ENCODE measurements at places on chromosomes 7 and 10.

- peak; percentile 68 for DNase-seq
These were observed 1139.4 kb downstream of the XPNPEP1 start for GRCh38 chr10:108783897-108784296.

DNA sequence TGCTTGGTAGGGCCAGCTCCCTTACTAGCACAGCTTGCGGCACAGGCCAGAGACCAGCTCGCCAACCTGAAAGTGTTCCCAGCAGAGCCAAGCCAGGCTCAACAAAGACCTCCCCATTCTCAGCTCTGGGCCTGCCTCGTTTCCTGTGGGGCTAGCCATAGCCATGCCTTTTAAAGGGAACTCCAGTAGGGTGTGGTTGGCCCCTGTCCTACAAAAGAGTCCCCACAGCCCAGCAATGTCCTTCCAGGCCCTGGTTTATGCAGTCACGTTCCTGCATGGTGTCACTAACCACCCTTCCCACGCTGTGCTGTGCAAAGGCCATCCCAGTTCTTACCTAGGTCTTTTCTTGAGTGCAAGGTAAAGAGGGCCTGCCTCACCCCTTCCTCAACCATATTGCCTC lies 87.8 kb upstream of the LRRC4 start:
- no peak for DNase-seq

DNA sequence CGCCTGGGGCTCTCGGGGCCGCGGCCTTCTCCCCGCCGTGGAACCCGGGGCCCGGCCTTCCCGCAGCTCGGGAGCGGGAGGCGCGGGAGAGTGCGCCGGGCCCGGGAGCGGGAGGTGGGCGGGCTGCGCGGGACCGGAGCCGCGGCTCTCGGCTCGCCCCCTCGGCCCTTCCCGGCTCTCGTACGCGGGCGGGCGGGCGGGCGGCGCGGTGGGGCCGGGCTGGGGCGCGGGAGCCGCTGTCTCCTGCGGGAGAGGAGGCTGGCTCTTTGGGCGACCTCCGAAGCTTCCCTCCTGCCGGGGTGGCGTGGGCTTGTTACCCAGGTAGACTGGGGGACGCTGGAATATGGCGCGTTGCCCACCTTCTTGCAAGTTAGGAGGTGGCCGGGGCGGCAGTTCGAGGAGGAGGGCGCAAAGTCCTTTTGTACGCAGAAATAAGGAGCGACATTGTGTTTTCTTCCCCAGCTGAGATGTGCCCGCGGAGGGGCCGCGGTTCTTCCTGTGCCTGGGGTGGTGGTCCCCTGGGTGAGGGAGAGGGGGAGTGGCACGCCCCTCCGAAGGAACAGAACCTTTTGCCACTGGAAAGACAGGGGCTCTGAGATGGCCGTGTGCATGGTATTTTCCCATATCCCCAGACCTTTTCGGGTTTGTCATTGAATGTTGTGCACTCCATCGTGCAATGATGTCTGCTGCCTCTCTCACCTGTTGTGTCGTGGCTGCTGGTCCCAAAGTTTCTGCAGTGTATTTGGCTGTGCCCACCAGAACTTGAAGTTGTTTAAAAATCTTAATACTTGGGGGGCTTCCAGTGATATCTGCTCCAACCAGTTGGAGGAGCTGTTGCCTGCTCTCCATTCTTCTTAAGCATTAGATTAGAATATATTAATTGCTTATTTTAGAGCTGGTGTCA lies 844 bp downstream of the NRF1 start:
- DNase-seq: peak; percentile 77

GRCh38 chr7:23628370-23628769 lies 31.2 kb downstream of the CCDC126 start:
- DNase-seq: no peak

- DNase-seq: no peak
These were observed 266.5 kb downstream of the AUTS2 start for GRCh38 chr7:69864822-69865221.

GRCh38 chr7:157318015-157318706 lies 18.6 kb upstream of the DNAJB6 start:
- DNase-seq: peak; percentile 80

- no peak for DNase-seq
These were observed 22.2 kb downstream of the ARHGAP21 start for GRCh38 chr10:24701447-24701846.

DNA sequence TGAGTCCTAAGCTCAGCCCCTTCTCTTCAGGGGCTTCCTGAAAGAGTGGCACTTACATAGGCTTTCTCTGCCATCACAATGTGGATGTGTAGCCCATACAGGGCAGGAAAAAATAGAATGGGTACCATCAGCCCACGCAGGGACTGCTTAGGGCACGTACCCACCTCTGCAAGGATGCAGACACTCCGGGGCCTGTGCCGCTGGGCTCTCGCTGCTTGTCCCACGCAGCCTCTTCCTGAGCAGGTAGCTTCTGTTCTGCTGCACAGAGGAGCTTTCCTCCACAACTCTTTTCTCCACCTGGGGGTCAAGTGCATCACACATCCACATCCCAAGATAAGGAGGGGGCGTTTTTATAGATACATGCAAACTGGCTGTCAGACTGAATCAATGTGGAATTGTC lies 34.3 kb downstream of the FRMPD2 start:
- no peak for DNase-seq

DNA sequence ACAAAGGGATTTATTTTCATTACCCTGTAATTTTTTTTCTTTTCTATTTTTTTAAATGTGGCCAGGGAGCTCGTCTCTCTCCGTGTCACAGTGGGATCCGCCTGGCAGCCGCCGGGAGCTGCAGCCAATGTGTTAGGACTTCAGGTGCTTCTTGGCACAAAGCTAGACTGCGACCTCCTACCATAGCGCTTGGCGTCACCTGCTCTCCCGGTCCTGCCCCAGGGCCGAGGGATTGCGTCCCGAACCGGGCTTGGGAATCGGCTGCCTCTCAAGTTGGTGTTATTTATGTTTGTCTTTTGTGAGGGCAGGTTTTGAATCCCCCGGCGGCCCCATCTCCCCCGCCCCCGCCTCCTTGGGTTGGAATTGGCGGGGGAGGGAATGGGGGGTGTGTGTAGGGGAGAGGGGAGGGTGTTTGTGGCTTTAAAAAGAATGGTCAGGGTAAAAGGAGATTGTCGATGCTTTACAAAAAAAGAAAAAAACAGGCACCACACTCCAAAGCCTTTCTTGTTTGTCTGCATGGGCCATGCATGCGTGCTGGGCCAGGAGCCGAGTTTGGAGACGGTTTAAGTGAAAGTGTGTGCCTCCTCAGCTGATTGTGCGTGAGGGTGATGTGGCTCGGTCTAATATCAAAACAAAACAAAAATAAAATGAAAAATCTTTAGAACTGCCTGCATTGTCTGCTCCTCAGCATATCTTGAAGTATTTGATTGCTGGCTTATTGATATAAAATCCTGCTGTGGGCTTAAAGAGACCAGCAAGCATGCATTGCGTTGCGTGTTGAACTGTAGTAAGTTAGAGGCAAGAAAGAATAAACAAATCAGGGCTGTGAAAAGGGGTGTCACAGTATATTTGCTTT lies 1.2 kb downstream of the PPP1R9A start:
- peak; percentile 23 for DNase-seq

DNA sequence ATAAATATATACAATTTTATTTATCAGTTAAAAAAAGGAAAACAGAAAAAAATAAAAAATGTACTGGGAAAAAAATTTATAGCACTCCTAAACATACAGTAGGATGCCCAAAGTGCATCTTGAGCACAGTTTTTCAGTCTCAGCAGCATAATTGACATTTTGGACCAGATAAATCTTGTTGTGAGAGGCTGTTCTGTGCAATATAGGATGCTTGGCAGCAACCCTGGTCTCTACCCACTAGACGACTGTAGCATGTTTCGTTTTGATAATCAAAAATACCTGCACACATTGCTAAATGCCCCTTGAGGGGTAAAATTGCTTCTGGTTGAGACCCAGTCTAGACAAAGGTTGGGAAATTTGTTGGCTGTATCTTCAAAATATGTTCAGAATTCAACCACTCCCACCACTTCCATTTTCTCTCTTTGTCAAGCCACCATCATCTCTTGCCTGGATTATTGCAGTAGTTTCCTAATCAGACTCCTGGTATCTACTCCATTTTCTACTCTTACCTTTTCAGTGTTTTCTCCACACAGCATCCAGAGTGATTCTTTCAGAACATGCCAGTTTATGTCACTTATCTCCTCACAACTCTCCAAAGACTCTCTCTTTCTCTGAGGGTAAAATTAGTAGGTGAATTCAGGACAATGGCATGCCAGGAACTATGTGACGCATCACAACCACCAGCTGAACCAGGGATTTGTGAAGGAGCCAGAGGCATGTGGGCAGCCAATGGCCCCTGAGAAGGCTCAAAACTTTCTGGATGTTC lies 91.4 kb downstream of the GPR85 start:
- no peak for DNase-seq

- DNase-seq: no peak
These were observed 94.1 kb downstream of the BMPR1A start for GRCh38 chr10:86850481-86850880.

- no peak for DNase-seq
These were observed 19.3 kb downstream of the IQCE start for GRCh38 chr7:2577914-2578680.

DNA sequence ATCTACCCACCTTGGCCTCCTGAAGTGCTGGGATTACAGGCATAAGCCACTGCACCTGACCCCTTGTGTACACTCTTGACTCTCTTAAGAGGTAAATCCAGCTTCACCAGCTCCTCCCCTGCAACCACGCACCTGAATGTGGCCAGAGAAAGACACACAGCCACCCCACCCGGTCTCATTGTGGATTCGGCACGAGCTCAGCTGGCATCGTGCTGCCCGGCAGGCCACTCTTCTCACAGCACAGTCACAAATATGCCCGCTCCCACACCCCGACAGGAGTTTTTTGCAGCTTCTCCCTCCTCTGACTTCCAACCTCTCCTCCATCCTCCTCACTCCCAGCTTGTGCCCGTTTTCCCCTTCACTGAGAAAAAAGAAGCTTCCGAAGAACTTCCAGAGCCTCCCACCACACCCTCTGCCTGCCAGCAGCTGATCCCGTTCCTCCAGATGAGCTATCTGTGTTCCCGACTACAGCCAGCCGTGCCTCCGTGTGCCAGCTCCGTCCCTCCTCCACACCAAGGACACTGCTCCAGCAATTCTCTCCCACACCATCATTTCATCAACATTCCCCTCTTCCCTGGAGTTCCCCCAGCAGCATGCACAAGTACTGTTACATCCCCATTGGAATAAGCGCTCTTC lies 8.0 kb upstream of the SMARCD3 start:
- DNase-seq: no peak

- no peak for DNase-seq
These were observed 108.7 kb upstream of the ADAM12 start for GRCh38 chr10:126496771-126497545.

DNA sequence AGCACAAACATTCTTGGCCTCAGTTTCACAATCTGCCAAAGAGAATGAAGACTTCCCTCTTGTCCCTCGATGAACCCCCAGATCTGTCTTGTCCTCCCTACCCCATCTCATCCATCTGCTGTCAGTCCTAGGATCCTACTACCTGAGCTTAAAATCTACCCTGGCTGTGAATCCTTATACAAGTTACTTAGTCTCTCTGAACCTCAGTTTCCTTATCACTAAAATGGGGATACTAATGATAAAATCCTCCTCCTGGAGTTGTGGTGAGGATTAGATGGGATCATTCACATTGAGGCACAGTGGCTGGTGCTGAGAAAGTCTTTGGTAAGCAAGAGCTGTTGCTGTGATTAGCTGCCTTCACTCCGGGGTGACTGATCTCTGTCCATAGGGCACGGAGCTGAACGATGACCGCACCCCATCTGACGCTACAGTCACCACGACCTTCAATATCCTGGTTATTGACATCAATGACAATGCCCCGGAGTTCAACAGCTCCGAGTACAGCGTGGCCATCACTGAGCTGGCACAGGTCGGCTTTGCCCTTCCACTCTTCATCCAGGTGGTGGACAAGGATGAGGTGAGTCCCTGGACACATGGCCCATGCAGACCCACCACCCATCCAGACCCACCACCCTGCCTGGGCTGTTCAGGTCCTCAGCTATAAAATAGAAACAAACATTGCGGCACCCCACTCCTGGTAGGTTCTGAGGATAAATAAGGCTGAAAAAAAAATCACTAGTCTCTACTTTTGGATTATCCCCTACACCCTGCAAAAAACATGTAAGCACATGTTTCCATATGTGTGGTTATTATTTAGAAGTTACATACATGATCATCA lies 102.5 kb downstream of the C10orf105 start:
- no peak for DNase-seq

- DNase-seq: no peak
These were observed 87.3 kb upstream of the STEAP1B start for GRCh38 chr7:22587322-22587721.

- DNase-seq: no peak
These were observed 97.5 kb upstream of the PRSS58 start for GRCh38 chr7:142355328-142355727.

DNA sequence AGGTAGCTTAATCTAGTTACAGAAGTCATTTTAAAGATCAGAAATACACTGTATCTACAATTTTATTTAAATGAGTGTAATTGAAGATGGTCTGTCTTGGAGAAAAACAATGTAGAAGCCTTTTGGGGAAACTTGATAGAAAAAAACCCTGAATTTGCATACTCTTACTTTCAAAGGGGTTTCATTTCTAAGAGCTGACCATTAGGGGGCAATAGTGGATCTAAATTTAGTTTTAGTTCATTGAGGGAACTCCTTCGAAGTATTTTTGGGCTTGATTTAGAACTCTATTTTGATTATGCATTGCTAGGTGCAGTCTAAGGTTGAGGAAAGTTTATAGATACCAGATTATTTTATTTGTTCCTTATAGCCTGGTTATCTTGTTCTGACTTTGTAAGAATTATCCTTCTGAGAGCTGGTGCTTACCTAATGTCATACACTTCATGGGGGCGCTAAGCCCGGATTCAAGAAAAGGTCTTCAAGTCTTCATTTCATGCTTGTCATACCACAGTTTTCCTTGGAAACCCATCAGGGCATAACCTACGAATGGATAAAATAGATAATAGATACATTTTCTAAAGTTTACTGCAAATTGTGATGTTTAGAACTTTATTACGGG lies 69.1 kb upstream of the MXI1 start:
- peak; percentile 28 for DNase-seq

DNA sequence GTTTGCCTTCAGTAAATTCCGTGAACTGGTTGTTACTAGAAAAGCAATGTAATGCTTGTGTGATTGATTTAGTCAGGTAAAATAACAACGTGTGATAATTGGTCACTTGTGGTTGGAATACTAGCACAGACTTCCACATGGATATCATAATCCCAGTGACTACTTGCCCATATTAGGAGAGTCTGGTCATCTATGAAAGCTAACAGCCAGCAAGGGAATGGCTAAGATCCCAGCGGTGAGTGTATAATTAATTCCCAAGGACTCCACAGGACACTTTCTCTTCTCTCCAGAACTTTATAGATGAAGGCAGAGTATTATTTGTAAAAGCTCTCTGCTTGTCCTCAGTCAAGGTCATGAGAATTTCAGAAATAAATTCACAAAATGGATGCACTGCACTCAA lies 662.6 kb upstream of the TEX47 start:
- DNase-seq: no peak

GRCh38 chr7:135200821-135201331 lies 10.4 kb downstream of the WDR91 start:
- DNase-seq: no peak

DNA sequence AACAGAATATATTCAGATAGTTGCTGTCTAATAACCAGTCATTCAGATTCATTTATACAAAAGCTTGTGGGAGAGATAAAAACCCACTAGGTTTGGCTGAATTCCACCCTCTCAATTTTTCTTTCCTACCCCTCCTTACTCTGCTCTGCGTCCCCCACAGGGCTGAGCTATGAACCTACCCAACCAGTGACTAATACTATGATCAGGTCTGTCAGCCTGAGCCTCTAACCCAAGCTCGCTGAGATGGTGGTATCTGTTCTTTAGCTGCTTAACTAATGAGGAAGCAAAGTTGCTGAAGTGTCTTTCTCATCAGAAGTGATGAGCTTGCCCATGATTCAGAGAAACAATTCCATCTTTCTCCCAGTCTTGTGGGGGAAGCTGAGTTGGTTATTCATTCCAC lies 248.7 kb upstream of the GPR26 start:
- DNase-seq: no peak
